ENCODE measurements at places on chromosomes 3 and 15. TPM values are rescaled to one million over a fixed set of nuclear protein-coding genes. Genes with fewer than 3 reads are reported as not detected.

Gene SYNPR
- total RNA-seq, result not detected

Gene FEZF2
- not detected for total RNA-seq

Gene ACAN
- total RNA-seq, result under 0.01 TPM

Gene VPS39
- 66.7 TPM for total RNA-seq

Gene NEK10
- total RNA-seq, result 1.5 TPM

Gene HCN4
- total RNA-seq, result not detected

Gene ZXDC
- 33.2 TPM for total RNA-seq

Gene RBP2
- not detected for total RNA-seq

Gene ANKRD63
- not detected for total RNA-seq

Gene MTMR10
- 22.8 TPM for total RNA-seq

Gene ZPLD1
- 0.14 TPM for total RNA-seq

Gene ZMYND10
- 0.22 TPM for total RNA-seq

Gene GHRL
- total RNA-seq, result not detected

Gene TGM5
- total RNA-seq, result not detected

Gene MIX23
- total RNA-seq, result 27.3 TPM

Gene KNG1
- total RNA-seq, result not detected

Gene C3orf18
- total RNA-seq, result 4.2 TPM

Gene SLC24A5
- not detected for total RNA-seq

Gene MEF2A
- 47.5 TPM for total RNA-seq

Gene ASB14
- not detected for total RNA-seq

Gene C3orf20
- under 0.01 TPM for total RNA-seq

Gene SEMA3B
- total RNA-seq, result 25.4 TPM

Gene SEMA5B
- not detected for total RNA-seq

Gene HIGD2B
- not detected for total RNA-seq

Gene CIB1
- total RNA-seq, result 37.0 TPM

Gene A4GNT
- not detected for total RNA-seq

Gene DHFR2
- 3.1 TPM for total RNA-seq

Gene GOLGA8T
- not detected for total RNA-seq

Gene ACOX2
- 4.2 TPM for total RNA-seq

Gene ZNF592
- 9.0 TPM for total RNA-seq

Gene KIF15
- total RNA-seq, result 14.7 TPM

Gene SRPRB
- 91.8 TPM for total RNA-seq

Gene ROBO2
- total RNA-seq, result 0.66 TPM

Gene LMAN1L
- not detected for total RNA-seq

Data from placental pericyte (primary cell).